HTR-8/SVneo (cell line): ENCODE measurements at places on chromosomes 6 and 20.
A peak's percentile ranks its signal among the peaks of the same experiment; 100 is the strongest.

DNA sequence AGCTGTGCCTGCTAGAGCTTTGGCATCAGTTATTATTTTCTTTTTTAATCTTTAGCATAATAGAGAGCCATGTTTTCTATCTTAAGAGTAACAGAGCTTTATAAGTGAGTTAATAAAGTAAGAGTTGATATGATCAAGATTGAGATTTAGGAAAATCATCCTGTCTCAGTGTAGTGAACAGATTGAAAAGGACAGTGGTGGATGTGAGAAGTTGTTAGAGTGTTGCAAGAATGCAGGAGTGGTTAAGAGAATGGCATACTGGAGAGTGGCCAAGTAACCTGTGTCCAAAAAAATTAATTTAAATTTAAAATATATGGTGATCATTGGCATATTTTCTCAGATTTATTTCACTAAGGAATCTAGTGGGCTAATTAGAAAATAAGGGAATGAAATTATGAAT lies 629.3 kb downstream of the GRIK2 start:
- DNase-seq, result no peak

- peak; percentile 56 for DNase-seq
Measured at GRCh38 chr6:27839626-27840475, 72.3 kb downstream of the OR2B2 start.

DNA sequence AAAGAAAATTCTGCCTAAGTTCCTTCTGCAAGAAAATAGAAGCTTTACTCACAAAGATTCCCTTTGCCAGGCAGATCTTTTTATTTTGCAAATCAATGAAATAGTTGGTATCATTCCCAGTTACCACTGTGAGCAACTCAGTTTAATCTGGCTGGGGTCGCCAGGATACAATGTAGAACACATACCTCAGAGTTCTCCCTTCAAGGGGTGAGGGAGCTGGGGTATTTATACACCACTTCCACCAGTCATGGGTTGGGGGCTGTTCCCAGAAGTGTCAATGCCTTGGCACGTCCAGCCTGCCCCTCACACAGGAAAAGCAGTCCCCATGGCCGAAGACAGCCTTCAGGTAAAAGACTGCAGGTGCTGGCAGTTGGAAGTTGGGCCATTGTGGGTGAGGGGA lies 86.2 kb downstream of the SLC24A3 start:
- no peak for DNase-seq

GRCh38 chr6:85353012-85353411 lies 96.9 kb upstream of the NT5E start:
- no peak for DNase-seq

GRCh38 chr6:38264605-38265004 lies 375.1 kb downstream of the BTBD9 start:
- DNase-seq, result no peak

DNA sequence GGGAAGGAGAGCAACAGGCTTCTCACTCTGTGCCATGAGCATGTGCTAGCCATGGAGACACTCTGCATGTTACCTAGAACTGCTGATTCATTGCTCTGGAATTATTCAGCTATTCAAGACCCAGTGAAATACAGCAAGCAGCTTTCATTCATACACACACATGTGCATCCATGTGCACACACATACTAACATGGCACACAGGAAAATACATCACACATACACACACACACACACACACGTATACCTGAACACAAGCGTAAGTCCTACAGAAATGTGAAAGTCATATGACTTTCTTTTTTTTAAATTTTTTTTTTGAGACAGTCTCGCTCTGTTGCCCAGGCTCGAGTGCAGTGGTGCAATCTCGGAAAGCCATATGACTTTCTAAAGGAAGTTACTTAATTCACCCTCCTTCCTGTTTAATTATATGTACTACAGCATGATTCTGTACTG lies 108.2 kb upstream of the NFATC2 start:
- DNase-seq, result no peak

DNA sequence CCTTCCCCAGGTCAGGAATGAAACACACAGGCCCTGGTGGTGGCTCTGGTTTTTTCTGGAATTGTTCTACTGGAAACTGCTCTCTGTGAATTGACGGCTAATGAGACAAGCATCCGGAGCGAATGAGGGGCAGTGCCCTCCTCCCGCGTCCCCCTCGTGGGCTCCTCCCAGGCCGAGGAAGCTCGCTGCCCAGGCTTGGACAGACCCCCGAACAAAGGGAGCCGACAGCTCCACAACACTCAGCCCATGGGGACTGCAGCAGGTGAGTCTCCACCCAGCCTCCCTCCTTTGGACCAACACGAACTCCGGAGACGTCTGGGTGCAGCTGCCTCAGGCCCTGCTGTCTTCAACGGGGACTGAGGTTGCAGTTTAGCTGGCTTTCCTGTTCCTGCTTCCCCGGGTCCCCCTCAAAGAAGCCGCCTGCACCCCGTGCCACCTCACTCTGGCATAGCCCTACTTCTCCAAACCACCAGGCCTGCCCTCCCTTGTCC lies 31.3 kb upstream of the AFDN start:
- DNase-seq, result no peak

DNA sequence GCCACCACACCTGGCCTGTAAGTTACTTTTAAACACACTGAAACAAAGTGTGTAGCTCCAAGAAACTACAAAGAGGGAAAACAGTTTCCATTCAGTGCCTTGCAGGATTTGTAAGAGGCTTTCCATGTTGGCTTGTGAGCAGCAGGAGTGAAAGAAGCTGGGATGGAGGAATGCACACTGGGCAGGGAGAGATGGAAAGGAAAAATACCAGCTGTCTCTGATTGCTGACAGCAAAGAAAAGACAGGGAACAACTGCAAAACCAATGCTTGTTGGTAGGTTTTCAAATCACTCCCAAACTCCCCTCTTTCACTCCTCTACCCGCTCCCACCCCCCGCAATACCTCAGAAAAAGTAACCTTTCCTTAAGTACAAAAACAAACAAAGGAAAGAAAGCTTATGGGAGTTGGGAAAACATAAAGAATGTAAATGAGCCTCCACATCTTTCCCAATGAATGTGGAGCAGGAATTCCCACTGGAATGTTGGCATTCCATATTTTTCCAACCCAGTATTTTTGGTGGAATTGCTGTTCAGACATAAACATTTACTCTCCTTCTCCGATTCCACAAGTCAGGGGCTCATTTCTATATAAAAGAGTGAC lies 166.1 kb downstream of the THBS2 start:
- no peak for DNase-seq

DNA sequence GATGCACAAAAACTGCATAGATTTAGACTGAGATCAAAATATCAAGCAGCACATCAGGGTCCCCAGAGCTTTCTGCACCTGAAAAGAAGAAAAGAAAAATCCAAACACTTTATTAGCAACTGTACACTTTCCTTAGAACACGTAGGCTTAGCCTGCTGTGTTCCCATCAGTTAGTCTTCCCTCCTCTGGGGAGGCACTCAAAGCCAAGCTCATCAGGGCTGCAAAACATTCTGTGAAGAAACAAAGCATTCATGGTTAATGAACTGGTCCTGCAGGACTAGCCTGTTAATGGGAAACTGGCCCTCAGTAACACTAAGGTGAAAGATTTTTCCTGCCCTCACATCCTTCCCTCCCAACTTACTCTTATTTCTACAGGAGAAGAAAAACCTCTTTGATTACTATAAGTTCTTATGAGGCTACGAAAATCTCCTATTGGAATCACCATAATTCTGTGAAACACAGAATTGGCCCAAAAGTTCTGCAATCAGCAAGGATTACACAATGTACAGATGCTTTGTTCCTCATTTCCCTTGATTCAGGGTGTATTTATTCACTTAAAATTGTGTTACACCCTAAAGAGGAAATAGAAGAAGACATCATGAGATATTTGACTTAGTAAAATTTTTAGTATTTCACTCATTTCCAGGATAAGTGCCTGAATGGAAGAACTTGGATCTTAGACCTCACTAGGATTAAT lies 901.0 kb upstream of the MAP3K7 start:
- no peak for DNase-seq

DNA sequence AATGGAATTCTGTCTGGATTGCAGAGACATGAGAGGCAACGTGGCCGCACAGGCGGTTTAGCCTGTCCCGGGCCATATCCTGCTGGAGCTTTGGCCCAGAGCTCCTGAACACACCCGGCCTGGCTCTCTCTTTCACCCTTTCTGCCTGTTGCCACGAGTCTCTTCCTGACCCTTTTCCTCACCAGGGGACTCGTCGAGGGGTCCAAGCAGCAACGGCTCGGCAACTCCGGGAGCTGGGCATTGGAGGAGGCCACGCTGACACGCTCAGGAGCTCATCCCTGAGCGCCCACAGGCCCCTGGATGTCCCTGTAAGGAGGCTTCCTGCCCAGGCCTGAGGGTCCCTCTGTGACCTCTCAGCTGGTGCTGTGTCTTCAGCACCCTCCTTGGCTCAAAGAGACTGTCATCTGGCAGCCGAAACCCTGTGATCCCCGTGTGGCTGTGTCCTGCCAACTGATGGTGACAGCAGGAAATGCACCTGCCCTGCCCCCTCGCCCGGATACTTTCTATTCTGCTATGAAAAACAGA lies 103.8 kb downstream of the RNASET2 start:
- DNase-seq, result no peak

DNA sequence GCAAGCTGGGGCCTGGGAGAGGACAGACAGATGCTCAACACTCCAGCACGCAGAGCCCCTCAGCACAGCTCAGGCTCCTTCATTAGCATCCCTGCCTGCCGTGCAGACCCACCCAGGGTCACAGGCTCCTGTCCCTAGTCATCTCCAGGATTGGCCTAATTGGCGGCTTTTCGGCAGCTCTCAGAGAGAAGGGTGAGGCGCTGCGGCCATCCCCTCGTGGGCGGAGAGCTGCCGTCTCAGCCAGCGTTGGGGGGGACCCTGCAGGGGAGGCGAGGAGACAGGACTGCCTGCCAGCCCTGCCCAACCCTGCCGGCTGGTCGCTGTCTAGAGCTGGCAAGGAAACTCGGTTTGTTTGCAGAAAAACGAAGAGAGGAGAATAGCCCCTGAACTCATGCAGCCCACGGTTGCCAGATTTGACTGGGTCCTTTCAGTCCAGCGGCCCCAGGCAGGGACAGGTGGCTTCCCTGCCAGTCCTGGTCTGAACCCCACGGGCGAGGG lies 26.8 kb downstream of the BHLHE23 start:
- no peak for DNase-seq

DNA sequence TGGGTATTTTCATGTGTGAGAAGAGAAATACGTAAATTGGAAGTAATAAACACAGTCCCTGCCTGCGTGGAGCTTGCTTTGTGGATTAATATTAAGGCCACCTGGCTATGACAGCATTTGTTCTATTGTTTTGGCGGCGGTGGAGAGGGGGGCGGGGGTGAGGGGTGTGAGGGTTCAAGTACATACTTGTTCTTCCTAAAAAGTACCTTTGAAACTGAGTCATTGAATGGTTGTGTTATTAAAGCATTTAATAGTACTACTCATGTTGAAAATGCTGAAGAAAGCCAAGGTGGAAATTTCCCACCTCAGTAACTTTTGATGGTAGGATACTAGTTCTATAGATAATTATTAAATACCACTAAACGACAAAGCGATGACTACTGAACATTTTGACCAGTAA lies 95.0 kb downstream of the FOXC1 start:
- no peak for DNase-seq
